ENCODE measurements at places on chromosomes 2 and 18.

DNA sequence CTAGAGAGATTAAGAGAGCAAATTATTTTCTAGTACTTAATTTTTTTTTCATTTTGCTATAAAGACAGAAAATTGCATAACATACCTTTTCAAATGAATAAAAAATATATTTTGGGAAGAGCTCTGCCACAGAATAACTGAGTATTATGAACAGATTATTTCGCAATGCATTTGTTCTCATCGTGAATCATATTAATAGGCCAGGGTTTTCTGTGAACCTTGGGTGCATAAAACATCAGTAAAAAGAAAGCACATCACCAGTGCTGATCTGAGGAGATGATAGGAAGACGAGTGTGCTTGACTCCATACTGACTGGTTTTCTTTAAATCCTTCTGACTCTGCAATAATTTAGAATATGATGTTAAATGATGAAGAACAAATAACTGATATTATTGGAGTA lies 409.1 kb downstream of the CPS1 start:
- no peak for DNase-seq

DNA sequence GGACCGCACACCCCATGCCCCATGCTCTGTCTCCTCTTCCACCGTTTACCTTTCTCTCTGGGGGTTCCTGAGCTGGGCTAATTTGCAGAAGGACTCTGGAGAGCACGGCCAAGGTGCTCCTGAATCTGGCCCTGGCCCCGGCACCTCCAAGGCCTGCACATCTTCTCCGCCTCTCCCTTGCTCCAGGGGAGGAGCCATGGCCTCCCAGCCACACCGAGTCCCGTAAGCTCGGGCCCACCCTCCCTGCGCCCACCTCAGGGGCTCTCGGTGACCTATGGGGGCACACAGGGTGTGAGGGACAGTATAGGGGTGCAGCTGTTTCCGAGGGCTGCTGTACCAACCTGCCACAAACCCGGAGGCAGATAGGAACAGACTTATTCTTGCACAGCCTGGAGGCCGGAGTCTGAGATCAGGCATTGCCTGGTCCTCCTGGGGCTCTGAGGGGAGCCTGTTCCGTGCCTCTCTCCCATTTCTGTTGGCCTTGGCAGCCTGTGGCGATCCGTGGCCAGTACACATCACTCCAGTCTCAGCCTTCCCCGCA lies 127.3 kb upstream of the GPC1 start:
- DNase-seq: no peak

- no peak for DNase-seq
Observed at GRCh38 chr2:104859766-104860450, 6.0 kb downstream of the POU3F3 start.

DNA sequence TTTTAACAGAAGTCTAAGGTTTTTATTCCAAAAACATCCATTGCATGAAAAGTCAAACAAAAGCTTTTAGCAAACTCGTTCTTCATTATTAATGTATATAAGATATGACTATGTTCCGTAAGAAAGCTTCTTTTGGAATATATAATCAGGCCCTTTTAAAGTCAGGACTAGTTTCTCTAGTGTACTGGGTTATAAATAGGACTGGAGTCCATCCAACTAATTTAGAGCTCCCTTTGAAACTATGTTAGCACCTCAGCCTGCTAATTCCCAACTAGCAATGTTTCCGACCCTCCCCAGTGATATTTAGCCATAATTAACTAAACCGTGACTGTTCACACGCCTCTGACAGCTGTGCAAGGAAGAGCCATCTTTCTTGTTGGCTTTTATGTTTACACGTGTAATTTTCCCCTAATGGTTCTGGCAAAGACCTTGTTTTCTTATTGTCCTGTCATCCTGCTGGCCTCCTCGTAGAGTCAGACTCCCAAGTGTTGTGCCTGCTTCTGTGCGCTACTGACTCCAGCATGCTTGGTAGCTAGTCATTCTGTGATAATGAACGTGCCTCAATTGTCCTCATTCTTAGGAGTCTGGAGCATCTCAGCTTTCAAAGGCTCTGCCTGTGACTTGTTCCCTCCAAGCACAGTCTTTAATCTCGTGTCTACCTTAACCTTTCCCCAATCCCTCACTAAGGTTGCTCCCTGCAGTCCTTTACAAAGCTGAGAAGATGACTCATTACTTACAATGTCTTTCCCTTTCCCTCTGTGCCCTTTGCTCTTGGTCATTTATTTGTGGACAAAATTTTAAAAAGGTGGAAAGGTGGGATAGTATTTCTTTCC lies 172.2 kb upstream of the RASGRP3 start:
- no peak for DNase-seq

DNA sequence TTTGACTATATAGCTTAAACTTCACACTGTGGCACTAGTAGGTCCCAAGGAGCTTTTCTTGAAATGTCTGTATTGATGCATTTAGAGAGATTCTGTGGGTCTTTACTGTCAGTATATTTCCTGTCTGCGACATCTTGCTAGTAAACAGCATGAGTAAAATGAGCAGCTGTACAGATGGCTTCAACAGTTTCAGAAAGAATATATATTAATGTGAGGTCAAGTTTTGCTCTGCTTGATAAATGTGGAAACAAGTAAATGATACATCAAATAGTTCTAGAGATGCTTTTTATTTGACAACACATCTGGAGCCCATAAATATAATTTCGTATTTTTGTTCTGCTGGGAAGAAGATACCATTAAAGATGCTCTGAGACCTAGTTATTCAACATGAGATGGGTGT lies 310.9 kb upstream of the COL3A1 start:
- DNase-seq: no peak

GRCh38 chr2:148616662-148617061 lies 27.9 kb upstream of the EPC2 start:
- DNase-seq: no peak

DNA sequence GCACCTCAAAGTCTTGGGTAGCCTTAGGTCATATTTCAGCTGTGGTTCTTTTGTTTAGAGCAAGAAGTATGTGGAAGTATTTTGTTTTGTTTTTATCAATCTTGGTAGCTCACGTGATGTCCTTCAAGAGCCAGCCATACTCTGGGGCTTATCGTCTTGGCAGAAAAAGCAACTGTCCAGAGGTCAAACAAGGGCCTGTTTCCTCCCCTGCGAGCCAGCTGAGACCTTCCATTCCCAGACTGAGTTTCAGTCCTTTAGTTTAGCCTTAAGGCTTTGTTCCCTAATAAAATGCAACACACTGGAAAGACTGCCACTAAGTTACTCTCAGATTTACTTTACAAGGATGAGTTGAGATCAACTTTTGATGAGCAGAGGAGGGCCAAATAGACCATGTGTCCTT lies 63.5 kb downstream of the TXNL1 start:
- peak; percentile 41 for DNase-seq

DNA sequence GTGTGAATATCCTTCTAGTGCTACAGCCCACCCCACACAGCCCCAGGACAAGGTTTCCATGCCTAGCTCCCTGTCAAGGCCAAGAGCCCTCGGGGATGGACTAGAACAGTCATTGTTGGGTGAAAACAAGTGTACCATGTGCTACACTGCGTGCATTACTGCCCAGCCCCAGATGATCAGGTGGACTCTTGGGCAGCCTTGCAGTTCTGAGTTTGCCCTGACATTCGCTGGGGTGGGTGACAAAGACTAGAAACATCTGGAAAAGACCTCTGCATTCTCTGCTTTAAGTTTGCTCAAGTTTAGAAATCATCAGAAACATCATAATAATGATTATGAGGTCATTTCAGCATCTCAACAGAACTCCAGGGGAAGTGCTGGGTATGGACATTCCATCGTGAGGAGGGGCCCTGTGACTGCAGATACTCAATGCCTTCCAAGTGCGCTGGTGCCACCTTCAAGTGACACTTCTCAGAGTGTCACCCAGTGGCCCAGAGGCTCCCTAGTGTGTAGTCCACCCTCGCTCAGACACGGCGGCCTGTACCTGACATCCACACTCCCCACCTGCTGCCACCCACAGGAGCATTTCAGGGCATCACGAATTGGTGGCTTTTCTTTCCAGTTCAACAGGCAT lies 5.3 kb upstream of the PXDN start:
- no peak for DNase-seq

GRCh38 chr18:31652357-31652756 lies 32.0 kb downstream of the B4GALT6 start:
- DNase-seq: no peak

DNA sequence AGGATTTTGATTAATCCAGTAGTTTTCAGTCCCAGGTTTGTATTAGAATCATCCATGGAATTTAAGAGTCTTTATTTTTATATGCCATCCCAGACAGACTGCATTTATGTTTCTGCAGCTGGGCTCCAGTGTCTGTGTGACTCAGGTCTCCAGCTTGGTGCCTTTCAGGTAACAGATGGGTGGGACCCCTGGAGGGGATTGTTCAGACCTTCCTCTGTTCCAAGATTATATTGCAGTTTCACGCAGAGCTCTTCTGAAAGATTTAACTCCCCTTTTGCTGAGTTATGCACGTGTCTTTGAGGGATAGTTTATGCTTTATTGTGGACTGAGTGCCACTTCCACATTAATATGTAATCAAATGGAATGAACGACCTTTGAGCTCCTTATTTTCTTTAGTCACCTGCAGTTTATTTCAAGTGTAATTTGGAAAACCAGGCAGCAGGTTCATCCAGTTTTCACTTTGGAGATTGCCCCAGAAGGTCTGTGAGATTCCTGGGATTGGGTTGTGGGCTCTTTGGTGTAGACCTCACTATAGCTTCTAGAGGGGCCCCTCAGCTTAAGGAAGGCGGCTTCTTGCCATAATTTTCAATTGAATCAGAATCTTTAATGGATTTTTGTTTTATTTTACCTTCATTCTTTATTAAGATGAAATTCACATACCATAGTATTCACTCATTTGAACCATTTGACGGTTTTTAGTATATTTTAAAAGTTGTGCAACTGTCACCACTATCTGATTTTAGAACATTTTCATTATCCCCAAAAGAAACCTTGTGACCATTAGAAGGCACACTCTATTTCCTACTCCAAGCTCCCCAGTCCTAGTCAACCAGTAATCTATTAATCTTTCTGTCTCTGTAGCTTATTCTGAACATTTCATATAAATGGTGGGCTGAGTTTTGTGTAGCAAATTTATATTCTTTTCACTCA lies 135.0 kb downstream of the WDSUB1 start:
- DNase-seq: no peak

DNA sequence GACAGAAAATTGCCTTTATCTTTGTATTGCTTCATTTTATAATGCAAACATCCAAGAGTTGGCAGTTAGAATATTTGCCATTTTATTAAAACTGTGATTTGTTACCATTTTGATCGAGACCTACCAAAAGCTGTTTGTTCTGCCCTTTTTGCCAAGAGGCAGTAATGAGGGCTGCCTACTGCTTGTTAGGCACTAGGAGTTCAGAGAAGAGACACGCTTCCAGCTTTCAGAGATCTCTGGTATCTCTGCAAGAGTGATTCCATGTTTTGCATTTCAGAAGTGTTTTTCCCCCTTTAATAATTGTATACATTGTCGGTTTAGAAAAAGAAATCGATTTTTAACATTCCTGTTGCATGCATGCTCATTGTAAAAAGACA lies 628 bp downstream of the MRPL30 start:
- DNase-seq: no peak

- DNase-seq: no peak
Observed at GRCh38 chr2:160141912-160142311, 58.2 kb downstream of the ITGB6 start.

- no peak for DNase-seq
Observed at GRCh38 chr2:204670124-204670523, 124.8 kb downstream of the PARD3B start.

DNA sequence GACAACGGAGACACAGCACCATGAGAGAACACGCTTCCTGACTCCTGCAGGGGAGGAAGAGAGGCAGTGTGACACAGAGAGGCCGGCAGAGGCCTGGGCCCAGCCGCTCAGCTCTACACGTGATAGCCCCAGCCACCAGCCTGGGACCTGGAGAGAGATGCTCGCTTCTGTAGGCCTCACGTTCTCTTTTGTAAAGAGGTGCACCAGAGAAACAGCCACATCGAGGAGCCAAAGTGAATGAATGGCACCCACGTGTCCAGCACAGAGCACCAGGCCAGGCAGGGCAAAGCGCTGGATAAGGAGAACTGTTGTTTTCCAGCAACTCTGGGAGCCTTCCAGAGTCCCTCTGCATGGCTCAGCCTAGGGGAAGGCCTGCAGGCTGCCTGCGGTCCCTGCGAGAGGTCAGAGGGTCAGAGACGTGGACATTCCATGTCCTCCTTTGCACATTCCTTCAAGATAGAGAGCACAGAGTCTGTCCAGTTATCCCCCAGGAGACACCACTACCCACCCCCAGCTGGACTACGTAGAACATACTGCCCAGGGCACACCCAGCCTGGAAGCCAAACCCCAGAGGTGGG lies 14.2 kb downstream of the LIMS2 start:
- no peak for DNase-seq

GRCh38 chr2:107607054-107607453 lies 219.6 kb upstream of the RGPD4 start:
- DNase-seq: no peak

DNA sequence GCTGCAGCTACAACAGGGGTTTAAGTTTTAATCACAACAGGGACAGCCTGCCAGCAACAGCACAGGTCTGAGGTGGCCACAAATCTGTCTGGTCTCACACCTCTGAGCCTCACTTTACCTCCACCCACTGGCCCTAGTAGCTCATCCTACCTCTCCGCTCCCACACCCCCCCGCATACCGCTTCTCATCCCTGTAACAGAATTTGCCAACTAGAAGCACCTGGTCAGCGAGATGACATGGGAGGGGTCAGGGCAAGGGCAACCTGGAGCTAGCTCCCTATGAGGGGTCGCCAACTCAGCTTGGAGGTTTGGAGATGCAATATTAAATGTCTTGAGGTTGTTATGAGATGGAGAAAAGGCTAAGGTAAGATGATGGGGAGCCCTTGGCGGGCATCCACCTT lies 7.5 kb downstream of the CATIP start:
- DNase-seq: no peak

- DNase-seq: no peak
Observed at GRCh38 chr18:69898241-69898861, 49.3 kb downstream of the CD226 start.

- DNase-seq: no peak
Observed at GRCh38 chr2:217942731-217943335, 60.0 kb downstream of the TNS1 start.

All from hindlimb muscle (tissue), 1 donor.